Forelimb muscle (tissue), 1 donor: ENCODE measurements at places on chromosomes 3 and 15. TPM values are rescaled to one million over a fixed set of nuclear protein-coding genes. Genes with fewer than 3 reads are reported as not detected.

GRCh38 chr3:2968475-2968874, 141.7 kb downstream of the IL5RA start:
- DNase-seq = no peak

DNA sequence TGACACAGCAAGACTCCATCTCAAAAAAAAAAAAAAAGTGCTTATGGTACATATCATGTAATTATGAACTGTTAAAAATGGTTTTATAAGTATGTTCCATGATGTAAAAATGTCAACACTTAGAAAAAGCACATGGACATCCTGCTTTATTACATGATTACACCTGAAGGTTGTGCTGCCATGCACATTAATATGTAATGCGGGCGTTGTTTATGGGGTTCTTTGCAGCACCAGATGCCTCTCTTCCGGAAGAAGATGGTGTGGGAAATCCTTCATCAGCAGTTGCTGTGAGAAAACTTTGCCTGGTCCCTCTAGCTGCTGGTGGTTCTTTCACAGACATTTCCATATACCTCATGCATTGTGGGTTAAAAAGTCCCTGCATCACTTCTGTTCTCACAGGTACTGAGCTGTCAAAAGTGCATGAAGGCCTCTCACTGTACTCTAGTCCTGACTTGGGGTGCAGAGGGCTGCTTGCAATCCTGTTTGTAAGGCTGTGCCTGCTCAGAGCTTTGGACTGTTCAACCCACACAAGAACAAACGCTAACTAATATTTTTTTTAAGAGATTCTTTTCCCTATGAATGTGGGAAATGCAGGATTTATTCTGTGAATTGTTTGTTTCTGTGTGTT, 43.6 kb downstream of the SENP2 start:
- DNase-seq = no peak

DNA sequence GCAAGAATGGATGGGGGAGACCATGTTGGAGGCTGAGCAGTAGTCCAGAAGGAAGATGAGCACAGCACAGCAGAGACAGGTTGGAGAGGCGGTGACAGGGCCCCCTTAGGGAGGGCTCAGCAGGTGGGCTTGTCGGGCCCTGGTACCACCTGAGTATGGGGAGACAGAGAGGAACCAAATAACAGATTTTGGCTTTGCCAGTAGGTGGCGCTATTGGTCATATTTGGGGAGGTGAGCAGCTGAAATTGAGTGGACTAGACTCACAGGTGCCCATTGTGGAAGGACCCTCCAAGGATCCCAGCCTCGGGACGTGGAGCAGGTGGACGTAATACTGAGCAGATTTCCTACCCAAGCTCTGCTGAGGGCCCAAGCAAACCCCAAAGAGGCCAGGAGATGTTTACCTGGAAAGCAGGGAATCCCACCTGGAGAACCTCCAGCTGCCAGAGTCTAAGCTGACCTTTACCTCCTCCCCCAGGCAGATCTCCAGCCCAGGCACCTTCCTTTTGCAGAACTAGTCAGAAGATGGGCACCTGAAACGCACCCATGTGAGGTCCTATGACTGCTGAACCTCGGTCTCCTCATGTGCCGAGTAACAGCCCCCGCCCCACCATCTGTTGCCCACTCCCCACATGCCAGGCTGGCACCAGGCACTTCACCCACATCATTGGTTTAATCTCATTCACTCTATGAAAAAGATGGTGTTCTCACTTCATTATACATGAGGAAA, 24.6 kb upstream of the CORO2B start:
- DNase-seq = no peak

GRCh38 chr3:13500133-13500885, 20.2 kb downstream of the HDAC11 start:
- no peak for DNase-seq

DNA sequence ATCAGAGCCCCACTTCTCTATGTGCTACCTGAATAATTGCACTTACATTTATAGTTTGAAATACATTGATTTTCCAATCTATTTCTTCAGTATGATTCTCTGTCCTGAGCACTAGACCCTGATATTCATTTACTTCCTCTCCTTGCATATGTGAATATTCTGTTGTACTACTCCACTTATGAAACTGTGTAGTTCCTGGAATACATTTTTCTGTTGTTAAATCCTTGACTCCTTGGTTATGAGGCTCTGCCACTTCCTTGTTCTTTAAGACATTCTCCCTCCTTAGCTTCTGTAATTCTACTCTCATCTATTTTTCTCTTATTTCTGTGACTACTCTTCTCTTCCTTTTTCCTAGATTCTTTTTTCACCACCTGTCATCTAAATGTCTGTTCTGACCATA, 12.9 kb upstream of the MGA start:
- no peak for DNase-seq

- DNase-seq = no peak
These were observed 6.6 kb downstream of the RBP1 start for GRCh38 chr3:139532976-139533375.

- DNase-seq = no peak
These were observed 27.4 kb downstream of the ZXDC start for GRCh38 chr3:126448136-126448892.

DNA sequence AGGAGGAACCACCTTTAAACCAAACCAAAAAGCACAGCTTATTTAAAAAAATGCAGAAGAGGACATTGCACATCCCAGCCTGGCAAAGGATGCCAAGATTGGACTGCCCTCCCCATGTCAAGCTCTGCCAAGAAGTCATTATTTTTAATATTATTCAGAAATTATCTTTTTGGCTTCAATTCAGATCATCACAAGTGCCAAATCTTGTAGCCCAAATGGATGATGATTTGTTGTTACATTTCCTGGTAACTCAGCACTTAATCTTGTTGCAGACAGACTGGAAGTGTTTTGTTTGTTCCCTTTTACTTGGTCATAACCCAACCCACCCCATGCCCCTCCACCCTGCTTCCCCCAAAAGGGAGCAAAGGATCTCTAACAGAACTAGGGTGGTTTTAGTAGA, 28.1 kb upstream of the LXN start:
- no peak for DNase-seq

DNA sequence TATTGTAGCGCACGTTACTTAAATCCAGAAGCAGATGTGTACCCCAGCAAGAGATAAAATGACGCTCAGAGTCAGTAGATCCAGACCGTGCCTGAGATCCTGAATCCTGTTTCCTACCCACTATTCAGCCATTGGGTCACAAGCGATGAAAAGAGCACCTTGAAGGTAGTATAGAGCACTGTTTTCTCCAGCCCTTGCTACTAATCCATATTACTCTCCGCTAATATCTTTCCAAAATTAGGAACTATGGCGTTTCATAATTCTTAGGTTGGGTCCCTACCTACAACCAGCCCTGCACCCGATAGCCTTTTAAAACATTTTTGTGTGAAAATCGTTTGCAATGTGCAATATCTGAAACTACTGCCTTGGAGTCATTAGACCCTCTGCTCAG, 596 bp downstream of the BTD start:
- no peak for DNase-seq

DNA sequence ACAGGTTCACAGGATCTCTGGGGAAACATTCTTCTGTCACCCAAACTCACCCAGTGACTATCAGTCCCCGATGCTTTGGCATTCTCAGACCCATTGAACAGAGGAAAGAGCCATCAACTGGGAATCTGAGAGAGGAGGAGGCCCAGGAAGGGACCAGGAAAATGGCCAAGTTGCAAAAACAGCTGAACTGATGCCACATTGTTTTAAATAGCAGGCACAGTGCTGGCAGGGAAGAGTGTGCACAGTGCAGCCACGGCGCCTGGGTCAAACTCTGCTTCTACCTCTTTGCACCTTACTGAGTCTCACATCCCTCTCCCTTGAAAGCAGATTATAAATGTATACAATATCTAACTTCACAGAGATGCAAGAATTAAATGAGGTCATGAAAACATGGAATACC, 66.4 kb downstream of the SRGAP3 start:
- no peak for DNase-seq

GRCh38 chr15:78049691-78050440, 27.6 kb downstream of the TBC1D2B start:
- no peak for DNase-seq

DNA sequence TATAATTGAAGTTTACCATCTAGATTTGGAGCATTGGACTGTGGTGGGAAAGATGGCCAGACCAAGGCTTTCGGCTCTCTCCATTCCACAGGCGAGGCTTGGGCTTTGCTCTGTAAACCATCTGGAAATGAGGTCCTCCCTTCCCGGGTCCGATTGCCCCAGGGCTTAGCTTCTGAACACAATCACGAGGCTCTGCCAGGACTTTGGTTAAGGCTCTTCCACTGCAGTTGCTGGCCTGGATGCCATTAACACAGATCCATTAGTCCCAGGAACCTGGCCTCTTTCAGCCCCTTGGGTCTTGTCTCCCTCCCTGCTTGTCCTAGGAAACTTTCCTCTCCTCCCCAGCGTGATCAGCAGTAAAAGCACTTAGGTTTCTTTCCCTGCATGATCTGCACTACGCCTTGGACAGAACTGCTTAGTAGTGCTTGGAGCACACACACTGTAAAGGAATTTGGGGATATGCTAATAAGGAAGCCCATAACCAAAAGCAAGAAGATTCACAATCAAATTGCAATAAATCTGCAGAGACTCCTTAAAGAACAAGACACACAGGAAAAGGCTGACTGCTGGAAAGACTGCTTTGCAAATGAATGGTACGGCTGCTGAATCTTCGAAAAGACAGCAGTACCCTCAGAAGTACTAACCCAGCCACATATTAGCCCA, 154.3 kb downstream of the ECT2 start:
- no peak for DNase-seq

- no peak for DNase-seq
These were observed 977 bp downstream of the CDC25A start for GRCh38 chr3:48187301-48187578.

- peak; percentile 2 for DNase-seq
These were observed 65.1 kb downstream of the GLCE start for GRCh38 chr15:69225355-69226022.

EIF1B gene
- polyA plus RNA-seq = 58.5 TPM

DZIP1L gene
- polyA plus RNA-seq = 6.9 TPM

TEX55 gene
- not detected for polyA plus RNA-seq

SELENOK gene
- polyA plus RNA-seq = 41.8 TPM

GOLGA6B gene
- 0.75 TPM for polyA plus RNA-seq

CADPS gene
- polyA plus RNA-seq = 2.2 TPM

ZNF80 gene
- polyA plus RNA-seq = not detected
